ENCODE measurements at places on chromosomes 7 and 10.

DNA sequence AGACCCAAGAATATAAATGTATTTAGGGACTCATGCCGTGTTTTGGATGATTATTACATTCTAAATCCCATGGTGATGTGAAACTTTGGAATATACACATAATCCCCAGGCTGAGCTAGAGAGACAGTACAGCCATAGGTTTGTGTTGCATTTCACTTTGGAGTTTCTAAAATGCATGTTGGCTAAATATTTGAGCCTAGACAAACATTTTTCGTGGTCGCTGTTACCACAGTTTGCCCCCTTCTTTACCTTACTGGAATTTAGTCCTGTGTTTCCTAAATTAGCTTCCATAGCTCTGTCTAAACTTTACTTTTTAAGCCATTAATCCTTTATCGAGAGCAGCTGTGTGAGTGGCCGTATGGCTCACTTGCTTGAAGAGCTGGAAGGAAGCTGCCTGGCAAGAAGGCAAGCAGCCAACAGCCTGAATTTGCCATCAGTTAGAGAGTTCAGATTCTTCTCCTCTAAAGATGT lies 192.0 kb downstream of the BICC1 start:
- DNase-seq, result no peak

DNA sequence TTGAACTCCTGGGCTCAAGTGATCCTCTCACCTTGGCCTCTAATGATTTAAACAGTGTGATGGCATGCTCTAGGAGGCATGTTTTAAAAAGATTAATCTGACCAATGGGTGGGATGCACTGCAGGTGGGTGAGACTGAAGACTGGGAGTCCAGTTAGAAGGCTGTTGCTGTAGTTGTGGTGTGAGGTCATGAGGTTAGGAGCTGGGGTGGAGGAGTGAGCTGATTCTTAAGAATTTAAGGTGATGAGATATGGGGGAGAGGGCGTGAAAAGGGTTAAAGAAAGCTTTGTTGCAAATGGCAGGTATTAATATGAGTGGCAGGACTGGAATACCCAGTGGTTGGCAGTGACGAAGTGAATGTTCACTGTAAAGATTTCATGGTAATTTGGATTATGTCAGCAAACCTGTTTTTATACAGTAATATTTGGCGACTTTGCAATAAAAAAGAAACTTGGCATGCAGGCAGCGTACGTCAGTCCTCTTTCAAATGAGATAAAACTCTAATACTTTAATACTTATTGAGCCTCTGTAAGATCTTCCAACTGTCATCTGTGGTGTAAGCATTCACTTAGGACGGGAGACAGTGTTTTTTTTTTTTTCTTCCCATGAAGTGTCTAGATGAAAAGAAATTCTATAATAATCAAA lies 72.8 kb upstream of the MTPN start:
- no peak for DNase-seq

DNA sequence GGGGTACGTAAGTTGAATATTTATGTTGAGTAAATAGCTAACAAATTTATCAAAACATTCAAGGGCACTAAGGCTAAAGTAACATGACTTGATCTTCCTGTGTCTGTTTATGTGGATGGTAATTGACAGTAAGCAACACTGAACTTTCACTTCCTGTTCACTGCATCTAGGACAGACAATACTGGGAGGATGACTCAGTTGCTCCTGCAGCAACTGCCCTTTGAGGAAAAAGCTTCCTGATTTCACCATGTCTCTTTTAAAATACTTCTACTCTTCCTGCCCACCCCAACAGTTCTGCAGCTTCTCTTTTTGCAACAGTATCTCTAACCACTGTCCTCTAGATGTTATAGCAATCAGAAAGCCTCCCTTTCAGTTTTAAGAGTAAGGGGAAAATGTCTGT lies 76.6 kb upstream of the HGF start:
- peak; percentile 3 for DNase-seq

DNA sequence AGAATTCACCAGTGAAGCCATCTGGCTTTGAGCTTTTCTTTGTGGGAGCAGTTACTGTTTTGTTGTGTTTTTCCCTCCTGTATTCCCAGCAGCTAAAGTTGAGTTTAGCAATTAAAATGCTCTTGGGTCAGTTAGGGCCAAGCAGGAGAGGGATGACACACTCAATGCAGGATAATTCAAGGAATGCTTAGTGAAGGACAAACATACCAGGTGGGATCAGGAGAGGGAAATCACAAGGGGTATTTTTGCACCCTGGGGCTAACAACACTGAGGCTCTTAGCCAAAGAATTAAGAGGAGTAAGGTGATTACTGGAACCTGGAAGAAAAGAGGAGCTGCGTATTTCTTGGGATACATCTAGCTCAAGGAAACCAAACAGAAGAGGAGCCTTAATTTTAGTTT lies 82.4 kb upstream of the KCND2 start:
- DNase-seq, result no peak

DNA sequence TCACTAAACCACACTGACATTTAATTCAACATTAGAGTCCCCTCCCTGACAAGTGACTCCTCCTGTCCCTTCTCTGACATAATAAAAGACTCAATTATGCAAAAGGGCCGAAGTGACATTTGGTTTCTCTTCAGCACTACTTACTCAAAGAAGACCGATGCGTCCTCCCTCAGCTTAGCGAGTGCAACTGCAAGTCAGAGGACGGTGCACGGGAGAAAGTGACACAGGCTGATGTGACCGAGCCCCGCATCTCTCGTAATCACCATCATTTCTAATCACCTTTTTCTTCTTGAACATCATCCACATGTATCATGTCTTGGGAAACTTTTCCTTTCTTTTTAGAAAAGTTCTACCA lies 155.7 kb downstream of the TCERG1L start:
- DNase-seq, result no peak

GRCh38 chr10:126336801-126337200 lies 51.5 kb downstream of the ADAM12 start:
- no peak for DNase-seq

Measured in CD4-positive, alpha-beta T cell treated with Interleukin-17A for 1 hour (primary cell).